ENCODE measurements at places on chromosomes 6 and 20.
A peak's percentile ranks its signal among the peaks of the same experiment; 100 is the strongest.

DNA sequence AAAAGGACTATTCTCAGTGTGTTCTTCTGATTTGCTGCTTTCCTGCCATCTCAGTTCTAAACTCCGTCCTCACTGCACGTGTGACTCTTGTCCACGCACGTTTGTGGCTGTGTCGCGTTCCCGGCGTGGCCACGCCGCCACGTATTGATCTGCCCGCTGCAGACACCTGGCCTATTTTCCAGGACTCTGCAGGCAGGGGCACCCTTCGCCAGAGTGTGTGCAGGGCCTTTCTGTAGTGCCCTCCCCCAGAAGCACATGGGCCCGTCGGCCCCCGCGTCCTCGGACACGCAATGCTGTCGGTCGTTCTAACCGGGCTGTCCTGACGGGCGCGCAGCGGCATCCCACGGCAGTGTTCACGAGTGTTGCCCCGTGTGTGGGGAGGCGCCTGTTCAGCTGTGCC, 87.6 kb downstream of the YTHDF1 start:
- no peak for DNase-seq

DNA sequence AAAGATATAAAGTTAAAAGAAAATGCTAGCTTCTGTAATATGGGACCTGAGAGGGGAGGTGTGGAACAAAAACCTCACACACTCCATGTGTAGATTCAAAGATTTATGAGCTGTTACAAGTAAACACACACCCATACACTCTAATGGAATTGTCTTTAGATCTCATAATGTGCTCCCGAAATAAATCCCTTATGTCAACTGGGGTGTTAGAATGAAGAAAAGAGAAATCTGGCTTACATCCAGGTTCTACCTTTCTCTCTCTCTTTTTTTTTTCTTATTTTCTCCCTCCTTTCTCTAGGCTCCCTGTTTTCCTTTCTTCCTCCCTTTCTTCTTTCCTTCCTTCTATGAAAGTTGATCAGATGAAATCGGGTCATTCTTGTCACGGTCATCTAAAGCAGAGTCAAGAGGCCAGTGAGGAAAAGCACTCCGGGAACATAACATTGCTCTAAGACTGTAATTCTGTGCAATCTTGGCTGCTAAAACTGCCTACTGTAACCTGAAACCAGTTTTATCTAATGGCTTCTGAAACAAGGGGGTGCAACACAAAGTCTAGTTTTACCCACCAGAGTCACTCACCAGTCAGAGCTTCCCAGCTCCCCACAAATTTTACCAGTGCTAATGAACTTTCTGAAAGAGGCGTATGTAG, 68.3 kb upstream of the BTBD3 start:
- no peak for DNase-seq

- DNase-seq: no peak
Measured at GRCh38 chr6:76465410-76465809, 392.9 kb upstream of the IMPG1 start.

GRCh38 chr20:62183426-62184142, 756 bp downstream of the MTG2 start:
- no peak for DNase-seq

DNA sequence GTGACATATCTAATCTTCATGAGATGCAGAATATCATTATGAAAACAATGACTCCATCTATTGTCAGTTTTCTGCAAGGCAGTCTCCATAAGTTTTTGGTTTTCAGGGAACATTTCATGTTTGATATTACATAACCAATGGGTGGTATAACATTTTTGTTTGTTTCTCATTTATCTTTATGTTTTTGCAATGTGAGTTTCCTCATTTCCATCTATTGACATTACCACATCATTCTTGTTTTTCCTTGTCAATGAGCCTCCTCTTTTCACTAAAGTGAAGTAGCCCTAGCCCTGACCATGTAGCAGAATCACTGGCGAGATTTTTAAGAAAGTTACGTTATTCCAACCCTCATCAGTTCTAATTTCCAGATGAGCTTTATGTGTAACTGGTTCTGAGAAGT, 4.4 kb downstream of the EFHC1 start:
- no peak for DNase-seq

DNA sequence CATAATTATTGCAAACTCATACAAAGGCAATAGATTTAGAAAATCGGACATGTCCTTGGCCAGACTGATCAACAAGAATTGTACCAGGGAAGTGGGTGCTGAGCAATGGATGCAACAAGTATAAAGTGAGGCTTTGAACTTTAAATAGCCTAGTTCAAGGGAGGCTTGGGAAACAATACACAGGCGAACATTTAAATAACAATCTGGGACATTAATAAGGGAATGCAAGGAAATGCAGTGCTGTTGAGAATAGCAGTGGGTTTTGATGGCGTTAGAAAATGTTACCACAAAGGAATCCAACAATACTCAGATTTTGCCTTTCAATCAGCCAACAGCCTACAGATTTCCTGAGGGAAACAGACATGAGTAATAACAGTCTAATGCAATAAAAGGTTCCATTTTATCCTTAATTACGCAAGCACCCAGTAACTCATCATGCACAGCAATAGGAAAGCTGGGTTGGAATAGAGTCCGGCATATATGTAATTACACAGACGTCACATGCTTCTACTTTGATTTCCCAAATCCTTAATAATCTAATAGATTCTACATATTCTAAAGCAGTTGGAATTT, 134.6 kb downstream of the PHACTR1 start:
- no peak for DNase-seq

- no peak for DNase-seq
Measured at GRCh38 chr6:149046822-149047246, 270.7 kb upstream of the TAB2 start.

GRCh38 chr6:169899481-169900145, 148.2 kb downstream of the ERMARD start:
- DNase-seq: no peak

DNA sequence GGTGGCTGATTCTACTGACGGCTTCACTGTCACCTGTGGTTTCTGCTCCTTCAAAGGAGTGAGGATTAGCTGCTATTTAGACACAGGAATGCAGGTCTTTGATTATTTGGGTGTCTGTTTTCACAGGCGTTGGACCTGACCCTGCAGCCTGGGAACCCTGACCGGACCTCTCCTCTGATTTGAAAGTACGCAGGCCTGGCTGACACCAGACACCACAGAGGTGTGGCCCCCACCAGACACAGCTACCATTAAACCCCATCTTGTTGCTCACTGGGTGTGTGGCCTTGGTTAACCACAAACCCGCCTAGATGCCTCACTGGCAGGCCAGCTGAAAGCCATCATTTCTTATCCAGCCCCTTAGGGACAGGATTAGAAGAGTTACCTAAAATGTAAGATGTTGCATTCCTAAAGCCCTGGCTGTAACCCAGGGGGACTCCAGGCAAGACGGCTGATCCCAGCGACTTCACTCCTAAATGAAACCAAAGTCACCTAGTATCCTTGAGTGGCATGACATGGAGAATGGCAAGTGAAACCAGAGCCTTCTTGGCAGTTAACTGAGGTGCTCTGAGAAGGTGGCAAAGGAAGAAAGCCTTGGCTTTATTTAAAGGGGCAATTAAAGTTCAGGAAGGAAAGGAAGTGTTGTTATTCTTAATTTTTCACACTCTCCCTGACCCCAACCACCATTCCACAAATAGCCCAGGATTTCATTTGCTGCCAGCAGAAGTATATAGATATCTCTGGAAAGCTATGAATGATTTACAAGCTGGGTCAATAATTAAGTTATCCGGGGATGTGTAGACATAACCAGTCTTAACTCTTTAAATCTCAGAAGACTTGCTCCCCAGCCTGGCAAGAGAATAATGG, 169.9 kb downstream of the QRSL1 start:
- peak; percentile 7 for DNase-seq

GRCh38 chr6:167704396-167704901, 122.3 kb upstream of the AFDN start:
- no peak for DNase-seq

GRCh38 chr6:35419417-35419816, 32.7 kb upstream of the FANCE start:
- DNase-seq: no peak

All from activated T-cell treated with anti-CD3 and anti-CD28 coated beads for 48 hours (primary cell).